ENCODE measurements at places on chromosomes 12 and 14. TPM values are rescaled to one million over a fixed set of nuclear protein-coding genes. Genes with fewer than 3 reads are reported as not detected.

LMNTD1 gene
- total RNA-seq, result not detected

STYX gene
- 14.5 TPM for total RNA-seq

FBLN5 gene
- not detected for total RNA-seq

MYF5 gene
- not detected for total RNA-seq

ADSS1 gene
- total RNA-seq, result 2.8 TPM

KRT77 gene
- not detected for total RNA-seq

TAS2R7 gene
- total RNA-seq, result not detected

REM2 gene
- not detected for total RNA-seq

SELPLG gene
- total RNA-seq, result 0.97 TPM

IL22 gene
- not detected for total RNA-seq

Data from Karpas-422 (cell line).